ENCODE measurements at places on chromosomes 6 and 20.

DNA sequence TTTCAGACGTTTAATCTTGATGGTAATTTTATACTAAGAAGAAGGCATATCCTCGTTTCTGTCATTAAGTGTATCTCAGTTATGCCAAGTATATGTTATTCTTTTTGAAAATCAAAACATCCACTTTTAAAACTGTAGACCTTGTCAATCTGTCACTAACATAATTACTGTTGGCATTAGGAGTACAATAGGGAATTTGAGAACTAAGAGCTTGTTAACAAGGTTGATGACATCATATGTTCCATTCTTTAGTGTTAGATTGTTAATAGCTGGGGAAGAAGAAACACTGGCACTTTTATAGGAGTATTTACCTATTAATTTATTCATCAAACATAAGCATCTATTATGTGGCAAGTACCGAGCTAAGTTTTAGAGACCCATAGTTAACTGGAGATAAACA lies 76.2 kb downstream of the MAP3K4 start:
- DNase-seq, result no peak

GRCh38 chr6:160135907-160136655 lies 14.5 kb downstream of the SLC22A1 start:
- no peak for DNase-seq

- no peak for DNase-seq
These were observed 19.9 kb upstream of the BPIFA2 start for GRCh38 chr20:33148040-33148439.

- DNase-seq, result peak; percentile 39
These were observed 4.0 kb upstream of the SPATS1 start for GRCh38 chr6:44338228-44339122.

All from stimulated activated CD8-positive, alpha-beta memory T cell treated with anti-CD3 and anti-CD28 coated beads, Interleukin-4, amount 100 ng/mL, for 1 hour (primary cell).